ENCODE measurements at places on chromosomes 5 and 9.

DNA sequence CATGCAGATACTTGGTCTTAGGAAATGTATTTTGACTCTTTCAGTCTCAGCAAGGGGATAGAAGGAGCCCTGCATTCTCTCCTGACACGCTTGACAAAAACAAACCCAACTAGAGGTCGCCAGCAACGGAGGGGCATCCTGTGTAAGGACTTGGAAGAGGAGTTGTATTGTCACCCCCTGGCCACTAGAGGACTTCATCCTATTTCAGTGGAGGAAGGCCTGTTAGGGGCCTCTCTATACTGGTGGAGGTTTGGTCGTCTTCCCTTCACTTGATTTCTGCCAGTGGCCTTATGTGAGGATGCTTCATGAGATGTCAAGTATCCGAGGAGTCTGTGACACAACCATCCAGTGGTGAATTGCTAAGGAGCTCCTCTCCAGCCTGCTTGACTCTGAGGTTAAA, 122.8 kb upstream of the STC2 start:
- peak; percentile 37 for DNase-seq

GRCh38 chr9:23768861-23769260, 57.2 kb downstream of the ELAVL2 start:
- DNase-seq = no peak

DNA sequence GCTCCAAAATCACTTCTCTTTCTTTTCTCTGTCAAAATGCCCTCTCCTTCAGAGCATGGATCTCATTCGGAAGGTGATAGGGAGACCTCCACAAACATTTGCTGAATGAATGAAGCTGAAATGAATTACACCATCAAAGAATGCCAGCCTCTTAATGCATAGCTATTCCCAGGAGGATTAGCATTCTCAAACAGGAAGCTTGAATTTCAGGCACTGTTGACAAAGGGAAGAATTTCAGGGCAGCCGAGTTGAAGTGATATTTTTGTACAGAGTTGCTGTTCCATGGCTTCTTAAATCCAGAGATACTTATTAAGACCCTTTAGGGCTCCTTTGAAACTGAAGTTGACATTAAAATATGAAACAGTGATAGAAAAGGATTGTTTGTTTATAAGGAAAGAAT, 18.8 kb downstream of the HBEGF start:
- DNase-seq = no peak

DNA sequence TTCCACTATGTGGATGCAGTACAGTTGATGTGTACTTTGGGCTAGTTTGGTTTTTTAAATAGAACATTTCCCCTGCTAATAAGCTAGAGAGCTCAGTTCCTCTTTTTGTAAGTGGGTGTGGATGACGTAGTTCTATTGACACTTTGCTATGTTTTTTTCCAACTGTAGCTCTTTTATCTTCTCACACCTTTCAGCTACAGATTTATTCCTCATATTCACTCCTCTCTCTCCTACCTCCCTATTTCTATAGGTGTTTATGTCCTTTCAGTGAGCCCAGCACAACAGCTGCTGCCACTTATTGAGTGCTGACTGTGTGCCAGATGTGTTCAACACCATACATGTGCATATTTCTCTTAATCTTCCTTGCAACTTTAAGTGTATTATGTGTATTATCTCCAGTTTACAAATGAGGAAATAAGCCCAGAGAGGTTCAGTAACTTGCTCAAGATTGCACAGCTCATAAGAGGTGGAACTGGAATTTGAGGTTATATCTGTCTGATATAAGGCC, 215.7 kb downstream of the SEMA6A start:
- DNase-seq = no peak

DNA sequence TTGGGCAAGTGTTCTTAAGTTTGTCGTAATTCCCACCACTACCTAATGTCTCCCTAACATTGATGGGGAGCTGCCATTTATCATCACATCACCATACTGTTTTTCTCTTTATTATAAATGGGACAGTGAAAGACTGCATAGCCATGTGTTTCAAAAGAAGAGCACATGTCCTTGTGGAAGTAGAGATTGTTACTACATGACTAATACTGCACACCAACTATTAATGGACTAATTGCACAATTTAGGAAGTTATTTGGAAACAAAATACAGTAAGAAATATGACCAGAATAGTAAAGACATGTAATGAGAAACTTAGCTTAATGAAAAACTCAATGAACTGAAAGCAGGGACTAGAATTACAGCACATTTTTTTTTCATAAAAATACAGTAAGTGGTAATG, 12.0 kb upstream of the ELOVL7 start:
- peak; percentile 23 for DNase-seq

- no peak for DNase-seq
Measured at GRCh38 chr9:68751556-68751955, 46.5 kb downstream of the PIP5K1B start.

All from EL (cell line).